ENCODE measurements at places on chromosomes 3 and 15.
A peak's percentile ranks its signal among the peaks of the same experiment; 100 is the strongest.

- no peak for ATAC-seq
Measured at GRCh38 chr15:51856714-51857380, 27.4 kb downstream of the TMOD3 start.

DNA sequence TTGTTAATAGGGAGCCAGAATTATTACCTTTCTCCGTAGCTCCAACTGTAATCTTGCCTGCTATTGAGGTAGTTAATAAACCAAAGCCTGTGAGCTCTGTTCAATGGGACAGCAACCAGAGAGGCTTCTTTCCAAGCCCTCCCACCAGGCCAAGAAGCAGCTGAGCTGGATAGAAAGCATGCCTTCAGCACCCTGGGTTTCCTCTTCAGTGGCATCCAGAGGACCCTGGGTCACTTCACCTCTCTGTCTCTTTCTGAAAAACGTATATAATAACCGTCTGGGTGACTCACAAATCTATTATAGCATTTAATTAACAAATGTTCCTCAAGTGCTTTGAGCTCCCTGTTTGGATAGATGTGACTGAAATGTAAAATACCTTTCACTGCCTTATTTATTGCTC lies 420.0 kb downstream of the LPP start:
- ATAC-seq: no peak

- ATAC-seq: no peak
Measured at GRCh38 chr3:50481992-50482391, 21.4 kb downstream of the CACNA2D2 start.

DNA sequence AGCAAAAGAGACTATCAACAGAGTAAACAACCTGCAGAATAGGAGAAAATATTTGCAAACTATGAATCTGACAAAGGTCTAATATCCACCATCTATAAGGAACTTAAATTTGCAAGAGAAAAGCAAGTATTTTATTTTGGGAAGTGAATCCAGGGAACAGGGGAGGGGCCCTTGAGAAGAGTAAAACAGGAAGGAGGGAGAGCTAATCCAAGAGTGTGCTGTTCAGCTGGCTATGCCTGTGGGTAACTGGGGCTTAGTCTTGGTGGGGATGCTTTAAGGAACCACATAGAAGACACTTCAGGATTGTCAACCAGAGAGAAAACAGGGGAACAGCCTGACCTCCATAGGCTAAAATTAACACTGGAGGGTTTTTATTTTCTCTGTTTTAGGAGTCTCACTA lies 3.9 kb upstream of the HHLA2 start:
- ATAC-seq: no peak

DNA sequence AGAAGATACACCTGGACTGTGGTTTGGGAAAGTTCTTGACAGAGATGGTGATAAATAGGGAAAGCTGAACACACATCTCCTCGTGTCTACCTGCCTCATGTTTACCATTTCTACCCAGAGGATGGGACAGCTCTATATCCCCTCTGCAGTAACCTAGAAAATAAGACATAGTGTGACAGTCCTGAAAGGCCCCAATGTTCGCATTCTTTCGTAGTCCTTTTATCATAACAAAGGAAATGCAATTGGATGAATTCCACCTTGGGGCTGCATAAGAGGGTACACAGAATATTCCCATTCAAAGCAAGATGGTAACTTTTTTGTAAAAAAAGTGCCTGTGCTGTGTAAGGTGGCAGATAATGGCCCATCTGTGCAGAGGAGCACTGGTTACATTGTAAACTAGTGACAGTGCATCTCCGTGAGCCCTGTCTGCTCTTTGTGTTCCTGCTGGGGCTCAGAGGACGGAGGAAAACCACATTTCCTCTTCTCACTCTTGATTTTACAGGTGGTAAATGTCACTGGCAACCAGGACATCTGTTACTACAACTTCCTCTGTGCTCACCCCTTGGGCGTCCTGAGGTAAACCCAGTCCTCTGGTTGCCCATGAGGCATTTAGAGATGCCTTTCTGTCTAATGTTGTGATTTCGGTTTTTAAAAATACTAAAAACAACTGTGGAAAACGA lies 74.3 kb downstream of the SIDT1 start:
- peak; percentile 99 for ATAC-seq

DNA sequence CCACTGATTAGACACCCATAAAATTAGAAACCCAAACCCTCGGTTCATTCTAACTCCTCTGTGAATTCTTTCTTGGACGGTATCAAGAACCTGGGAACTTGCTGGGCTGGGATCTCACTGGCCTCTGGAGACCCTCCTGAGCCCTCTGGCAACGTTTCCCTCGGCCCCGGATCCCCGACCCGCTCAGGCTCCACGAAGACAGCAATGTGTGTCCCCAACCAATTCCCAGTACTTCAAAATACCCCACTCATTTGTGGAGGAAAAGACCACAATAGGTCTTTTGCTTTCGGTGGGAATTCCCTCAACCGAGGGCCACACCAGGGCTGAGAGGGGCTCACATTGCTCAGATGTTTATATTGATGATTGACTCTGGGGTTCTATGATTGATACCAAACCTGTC lies 117.9 kb upstream of the PRR20G start:
- ATAC-seq: no peak

DNA sequence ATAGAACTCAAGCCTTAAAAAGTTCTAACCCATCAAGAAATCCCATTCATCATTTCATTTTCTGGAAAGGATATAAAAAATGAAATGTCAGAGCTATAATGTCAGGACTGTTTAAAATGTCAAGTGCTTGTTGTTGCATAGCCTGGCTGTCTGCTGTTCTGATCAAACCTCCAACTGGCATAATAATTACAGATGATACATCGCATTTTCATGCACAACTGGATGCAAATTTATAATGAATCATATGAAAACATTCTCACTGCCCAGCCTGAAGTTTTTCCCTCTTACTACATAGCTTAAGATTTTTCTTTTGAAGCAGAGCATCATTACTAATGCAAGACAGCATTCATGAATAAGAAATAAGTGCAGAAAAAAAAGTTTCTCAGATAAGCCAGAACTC lies 46.5 kb downstream of the GUCA1C start:
- ATAC-seq: no peak

DNA sequence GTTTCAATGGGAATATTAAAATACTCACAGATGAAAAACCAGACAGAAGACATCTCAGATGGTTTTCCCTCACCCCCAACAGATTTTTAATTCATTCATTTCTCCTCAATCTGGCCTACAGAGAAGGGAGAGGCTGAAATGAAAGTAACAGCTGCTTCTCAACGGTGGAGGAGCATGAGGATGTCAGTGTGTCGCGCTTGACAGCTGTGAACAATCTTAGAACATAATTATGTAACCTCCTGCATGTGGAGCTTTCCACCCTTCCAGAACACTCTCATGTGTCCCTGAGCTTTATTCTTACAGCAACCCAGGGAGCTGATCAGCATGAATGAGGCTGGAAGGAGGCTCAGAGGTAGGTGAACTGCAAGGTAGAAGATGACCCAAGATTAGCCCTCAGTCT lies 52.7 kb downstream of the MB21D2 start:
- ATAC-seq: no peak

DNA sequence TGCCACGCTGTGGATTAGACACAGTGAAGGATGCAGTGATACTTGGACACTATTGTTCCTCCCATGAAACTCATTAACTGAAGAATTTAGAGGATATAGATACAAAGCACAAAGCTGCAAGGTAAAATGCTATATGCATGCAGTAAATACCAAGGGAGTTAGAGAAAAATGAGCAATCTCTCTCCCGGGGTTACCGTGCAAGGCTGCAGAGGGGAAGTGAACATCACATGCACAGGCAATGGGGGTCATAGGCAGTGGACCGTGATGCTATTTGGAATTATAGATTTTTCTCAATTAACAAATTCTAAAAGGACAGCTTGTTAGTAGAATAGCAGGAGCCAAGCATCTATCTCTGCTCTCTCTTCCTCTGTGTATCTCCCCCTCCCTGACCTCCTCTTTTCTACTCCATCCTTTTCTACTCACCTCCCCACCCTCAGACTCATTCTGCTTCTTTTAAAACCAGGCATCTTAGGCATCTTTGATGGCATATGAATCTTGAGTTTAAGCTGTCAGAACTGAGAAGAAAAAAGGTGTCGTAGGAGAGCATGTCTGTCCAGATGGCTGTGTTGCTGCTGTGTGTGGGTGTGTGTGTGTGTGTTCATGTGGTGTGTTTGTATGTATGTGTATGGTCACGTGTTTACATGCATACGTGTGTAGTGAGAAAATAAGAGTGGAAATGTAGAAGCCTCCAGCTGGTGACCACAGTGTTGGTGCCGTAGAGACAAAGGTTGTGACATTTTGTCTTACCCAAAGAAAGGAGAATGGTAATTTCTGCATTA lies 339.0 kb downstream of the EPHB1 start:
- no peak for ATAC-seq

GRCh38 chr15:38672273-38672672 lies 107.7 kb upstream of the RASGRP1 start:
- no peak for ATAC-seq

DNA sequence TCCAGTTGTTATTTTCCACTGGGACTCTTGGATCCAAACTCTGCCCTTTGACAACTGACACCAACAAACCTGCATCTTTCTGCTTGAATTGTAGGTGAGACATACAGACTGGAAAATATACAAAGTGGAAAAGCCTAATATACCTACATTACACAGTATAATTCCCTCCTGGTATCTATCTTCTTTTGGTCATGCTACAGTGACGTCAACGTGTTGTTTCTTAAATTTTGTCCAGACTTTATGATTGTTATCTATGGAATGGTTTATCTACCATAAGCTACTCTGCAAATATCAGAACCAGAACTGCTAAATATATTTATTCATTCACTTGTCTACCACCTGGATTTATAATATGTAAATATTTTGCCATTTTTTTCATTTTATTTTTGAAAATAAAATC lies 264.3 kb upstream of the ZPLD1 start:
- no peak for ATAC-seq

- ATAC-seq: peak; percentile 87
Measured at GRCh38 chr3:122258757-122259371, 66.2 kb upstream of the CSTA start.

DNA sequence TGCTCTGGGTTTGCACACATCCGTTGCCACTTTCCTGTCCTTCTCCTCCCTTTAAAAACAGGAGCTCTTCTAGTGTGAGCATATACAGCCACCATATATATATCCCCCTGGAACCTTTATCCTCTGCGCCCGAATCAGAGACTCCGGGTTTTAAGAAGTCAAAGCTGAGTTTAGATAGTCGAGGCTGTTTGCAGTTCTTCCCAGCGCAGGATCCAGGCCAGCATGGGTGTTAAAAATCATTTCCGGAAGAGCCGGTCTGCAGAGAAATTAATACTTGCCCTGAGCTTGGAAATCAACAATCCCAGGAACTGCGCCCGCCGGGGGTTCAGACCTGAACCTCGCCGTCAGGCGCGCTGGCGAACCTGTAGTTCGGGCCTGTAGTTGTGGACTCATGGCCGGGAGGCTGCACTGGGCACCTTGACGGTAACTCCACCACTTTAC lies 2.3 kb downstream of the SHOX2 start:
- no peak for ATAC-seq

GRCh38 chr3:23574822-23575315 lies 230.9 kb upstream of the UBE2E1 start:
- no peak for ATAC-seq

DNA sequence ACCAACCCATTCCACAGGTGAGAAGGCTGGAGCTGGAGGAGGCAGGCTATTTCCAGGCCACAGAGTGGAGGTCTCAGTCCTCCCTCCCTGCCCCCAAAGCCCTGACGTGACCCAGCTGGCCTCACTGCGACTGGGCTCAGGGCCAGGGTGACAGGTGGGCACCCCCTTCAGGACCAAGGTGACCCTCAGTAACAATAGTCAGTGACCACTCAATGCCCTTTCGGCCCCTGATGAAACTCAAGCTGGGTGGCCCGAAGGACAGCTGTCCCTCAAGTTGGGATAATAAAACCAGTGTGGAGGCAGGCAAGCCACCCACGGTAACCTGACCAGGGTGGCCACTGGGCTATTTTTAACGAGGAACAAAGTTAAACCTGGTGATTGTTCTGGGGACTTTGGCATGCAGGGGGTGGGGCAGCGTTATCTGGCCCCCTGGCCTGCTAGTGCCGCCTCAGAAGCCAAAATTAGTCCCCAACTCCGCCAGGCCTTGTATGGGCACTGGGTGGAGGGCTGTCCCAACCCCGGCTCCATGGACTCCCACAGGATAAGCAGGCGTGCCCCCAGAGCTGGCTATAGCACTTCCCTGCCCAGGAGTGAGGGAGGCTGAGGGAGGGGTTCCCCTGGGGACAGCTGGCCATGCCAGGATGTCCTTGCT lies 1.1 kb downstream of the TNNC1 start:
- ATAC-seq: no peak

GRCh38 chr3:155880286-155880685 lies 9.8 kb downstream of the GMPS start:
- no peak for ATAC-seq

DNA sequence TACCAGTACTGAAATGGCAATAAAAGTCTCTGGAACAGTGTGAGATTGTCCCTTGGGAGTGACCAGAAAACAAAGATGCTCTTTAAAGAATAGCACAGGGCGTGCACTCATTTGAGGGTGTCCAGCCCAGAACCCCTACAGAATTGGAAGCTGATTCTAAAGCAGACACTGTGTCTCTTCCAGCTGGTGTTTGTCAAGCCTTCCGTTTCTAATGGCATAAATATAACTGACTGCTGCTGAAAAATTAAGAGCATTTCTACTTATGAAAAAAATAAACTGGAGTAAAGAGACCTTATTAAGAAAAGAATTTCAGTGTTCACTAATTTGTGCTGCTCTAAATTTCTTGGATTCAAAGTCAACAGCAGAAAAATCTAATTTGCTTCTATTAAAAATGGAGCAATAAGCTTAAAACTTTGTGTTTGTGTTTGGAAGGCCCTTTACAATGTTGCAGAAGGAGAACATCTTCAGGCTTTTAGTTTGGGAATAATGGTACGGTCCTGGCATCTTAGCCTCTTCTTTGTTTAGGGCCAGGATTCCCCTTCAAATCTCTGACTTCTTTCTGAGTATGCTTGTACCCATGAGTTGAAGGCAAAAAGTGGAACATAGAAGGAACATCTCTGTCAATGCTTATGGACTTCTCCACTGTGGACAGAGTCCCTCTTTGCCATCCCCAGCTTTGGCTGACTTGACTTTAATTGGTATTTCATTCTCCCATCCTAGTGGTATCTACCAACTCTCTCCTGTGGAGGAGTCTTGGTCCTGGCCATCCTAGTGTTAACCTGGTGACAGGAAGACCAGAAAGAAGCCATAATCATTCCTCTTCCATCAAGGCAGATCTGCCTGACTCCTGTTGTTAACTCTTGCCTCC lies 65.9 kb downstream of the THSD4 start:
- ATAC-seq: no peak

GRCh38 chr3:159919873-159920272 lies 68.8 kb upstream of the IL12A start:
- peak; percentile 69 for ATAC-seq

DNA sequence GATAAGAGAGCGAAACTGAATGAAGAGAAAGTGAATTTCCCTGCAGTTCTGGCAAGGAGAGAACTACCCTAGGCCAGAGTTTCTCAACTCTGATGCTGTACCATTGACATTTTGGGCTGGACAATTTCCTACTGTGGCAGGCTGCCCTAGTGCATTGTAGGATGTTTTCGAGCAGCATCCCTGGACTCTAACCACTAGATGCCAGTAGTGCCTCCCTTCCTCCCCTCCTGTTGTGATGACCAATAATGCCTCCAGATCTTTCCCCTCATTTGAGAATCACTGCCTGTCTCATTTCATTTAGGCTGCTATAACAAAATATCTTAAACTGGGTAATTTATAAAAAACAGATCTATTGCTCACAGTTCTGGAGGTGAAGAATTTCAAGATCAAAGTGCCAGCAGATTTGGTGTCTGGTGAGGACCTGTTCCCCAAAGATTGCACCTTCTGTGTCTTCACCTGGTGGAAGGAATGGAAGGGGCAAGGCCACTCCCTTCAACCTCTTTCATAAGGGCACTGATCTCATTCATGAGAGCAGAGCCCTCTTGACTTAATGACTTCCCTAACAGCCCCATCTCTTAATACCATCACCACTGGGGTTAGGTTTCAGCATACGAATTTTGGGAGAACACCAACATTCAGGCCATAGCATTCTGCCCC lies 188.9 kb upstream of the MEIS2 start:
- ATAC-seq: no peak

All from stimulated activated memory B cell treated with anti-CD40 and anti-IgM and Interleukin-4, amounts not matched to agents 10 μg/mL and 1 μg/mL and 100 μg/mL, for 72 hours (primary cell).